ENCODE measurements at places on chromosomes 4 and X. TPM values are rescaled to one million over a fixed set of nuclear protein-coding genes. Genes with fewer than 3 reads are reported as not detected.

Gene FRMPD3
- 0.02 TPM for polyA plus RNA-seq

Gene IL13RA1
- 27.7 TPM for polyA plus RNA-seq

Gene CT83
- not detected for polyA plus RNA-seq

- no peak for DNase-seq
Observed at GRCh38 chrX:123256378-123256777, 72.3 kb downstream of the GRIA3 start.

DNA sequence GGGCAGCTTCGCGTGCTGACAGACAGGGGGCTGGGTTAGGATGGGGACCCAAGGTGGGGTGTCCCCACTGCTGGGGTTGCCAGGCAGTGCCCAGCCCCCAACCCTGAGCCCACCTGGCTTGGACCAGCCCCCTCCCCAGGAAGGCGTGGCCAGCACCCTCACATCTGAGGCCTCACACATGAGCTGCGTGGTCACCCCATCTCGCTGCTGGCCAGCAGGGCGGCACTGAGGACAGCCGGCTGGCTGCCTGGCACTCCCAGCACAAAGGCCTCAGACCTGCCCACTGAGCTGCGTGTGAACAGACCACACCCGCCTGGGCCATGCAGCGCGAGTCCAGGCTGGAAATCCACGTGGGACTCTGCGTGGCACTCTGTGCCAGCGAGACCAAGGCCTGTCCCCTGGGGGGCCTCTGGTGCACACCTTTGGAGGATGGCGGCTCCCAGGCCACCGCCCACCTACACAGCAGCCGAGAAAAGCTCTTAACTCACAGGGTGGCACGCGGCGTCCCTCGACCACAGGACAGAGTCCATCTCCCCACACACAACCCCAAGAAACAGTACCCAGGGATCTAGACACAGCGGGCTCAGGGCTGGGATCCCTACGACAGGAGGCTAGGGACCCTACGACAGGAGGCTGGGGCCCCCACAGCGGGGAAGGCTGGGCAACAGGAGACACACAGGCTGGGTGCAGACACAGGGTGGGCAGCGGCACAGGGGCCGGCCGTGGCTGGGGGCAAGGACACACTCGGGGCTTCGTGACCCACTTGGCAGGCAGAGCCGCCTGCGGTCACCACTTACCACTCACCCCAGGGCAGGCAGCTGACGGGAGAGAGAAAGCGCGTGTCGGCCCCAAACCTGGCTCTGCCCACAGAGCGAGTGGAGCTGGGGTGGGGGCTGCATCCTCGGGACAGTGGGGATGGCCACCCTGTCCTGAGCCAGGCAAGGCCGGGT, 9.8 kb downstream of the DGKQ start:
- no peak for DNase-seq
